Cardiac atrium fibroblast (primary cell): ENCODE measurements at places on chromosomes 7 and 10. TPM values are rescaled to one million over a fixed set of nuclear protein-coding genes. Genes with fewer than 3 reads are reported as not detected.

The NIPSNAP2 gene
- 37.7 and 46.2 TPM in 2 replicates for total RNA-seq

The AMPH gene
- 0.97 and 1.1 TPM in 2 replicates for total RNA-seq

The CTAGE8 gene
- under 0.01 TPM in 1 of 2 replicates, not detected in the other for total RNA-seq

The NRBF2 gene
- total RNA-seq, result 36.0 and 36.5 TPM in 2 replicates

The TET1 gene
- 2.6 and 4.9 TPM in 2 replicates for total RNA-seq

The RBP3 gene
- total RNA-seq, result not detected in 2 replicates

The ANKRD1 gene
- 178 and 184 TPM in 2 replicates for total RNA-seq

The SPAM1 gene
- total RNA-seq, result not detected in 2 replicates

The PDSS1 gene
- 2.7 and 5.0 TPM in 2 replicates for total RNA-seq

The MEOX2 gene
- total RNA-seq, result 0.81 and 1.8 TPM in 2 replicates

The FOXP2 gene
- 0.16 TPM in 1 of 2 replicates, not detected in the other for total RNA-seq

The COL26A1 gene
- total RNA-seq, result not detected in 2 replicates

The OR2A12 gene
- not detected in 2 replicates for total RNA-seq

The PLA2G12B gene
- total RNA-seq, result not detected in 2 replicates

The ADAMTS14 gene
- total RNA-seq, result 0.18 and 1.3 TPM in 2 replicates

The PDGFA gene
- total RNA-seq, result 13.3 and 16.2 TPM in 2 replicates

The HPSE2 gene
- not detected in 2 replicates for total RNA-seq

The TFEC gene
- not detected in 2 replicates for total RNA-seq

The ASB10 gene
- total RNA-seq, result not detected in 2 replicates

The SRPK2 gene
- total RNA-seq, result 37.7 and 63.9 TPM in 2 replicates

The HOXA10 gene
- total RNA-seq, result under 0.01 TPM in 1 of 2 replicates, not detected in the other

The PNLIPRP1 gene
- total RNA-seq, result not detected in 2 replicates

The CALML3 gene
- total RNA-seq, result not detected in 2 replicates

The ARHGAP22 gene
- total RNA-seq, result 7.6 and 17.3 TPM in 2 replicates

The CYP3A7 gene
- not detected in 2 replicates for total RNA-seq

The PNPLA8 gene
- total RNA-seq, result 25.1 and 30.8 TPM in 2 replicates

The ZNF488 gene
- total RNA-seq, result 0.18 TPM in 1 of 2 replicates, not detected in the other

The HACD1 gene
- total RNA-seq, result 7.4 and 12.8 TPM in 2 replicates

The CXCL12 gene
- 255 and 345 TPM in 2 replicates for total RNA-seq

The ZNF736 gene
- 1.3 and 4.2 TPM in 2 replicates for total RNA-seq

The AS3MT gene
- total RNA-seq, result 1.3 and 2.9 TPM in 2 replicates

The PPP1R17 gene
- total RNA-seq, result not detected in 2 replicates

The GATA3 gene
- 5.7 TPM in 1 of 2 replicates, not detected in the other for total RNA-seq

The C7orf57 gene
- total RNA-seq, result not detected in 2 replicates

The GNAI1 gene
- 37.2 and 42.3 TPM in 2 replicates for total RNA-seq

The GPER1 gene
- 3.2 and 5.0 TPM in 2 replicates for total RNA-seq

The RTKN2 gene
- total RNA-seq, result 0.16 and 0.18 TPM in 2 replicates

The PRLHR gene
- total RNA-seq, result not detected in 2 replicates

The MTURN gene
- total RNA-seq, result 17.3 and 18.3 TPM in 2 replicates

The AOAH gene
- not detected in 2 replicates for total RNA-seq

The ZNF365 gene
- total RNA-seq, result 0.16 and 0.36 TPM in 2 replicates

The C7orf33 gene
- not detected in 2 replicates for total RNA-seq
